ENCODE measurements at places on chromosomes 5 and 9.

DNA sequence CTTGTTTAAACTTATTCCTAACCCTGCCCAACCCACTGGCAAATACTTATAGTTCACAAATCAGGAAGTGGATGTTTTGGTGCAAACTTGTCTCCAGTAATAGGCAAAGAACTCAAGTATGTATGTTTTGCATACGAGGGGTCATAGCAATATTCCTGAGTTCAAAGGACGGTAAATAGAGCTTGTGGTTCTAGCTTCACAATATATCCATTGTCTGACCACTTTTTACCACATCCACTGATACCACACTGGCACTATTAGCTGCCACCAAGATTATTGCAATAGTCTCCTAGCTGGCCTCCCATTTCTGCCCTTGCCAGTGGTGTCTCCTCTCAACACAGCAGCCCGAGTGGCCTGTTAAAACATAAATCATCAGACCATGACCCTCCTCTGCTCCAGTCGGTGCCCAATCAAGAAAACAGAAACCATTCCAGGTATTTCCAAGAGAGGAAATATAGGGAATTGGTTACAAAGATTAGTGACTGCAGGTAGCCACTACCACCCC is 17.0 kb downstream of the GRXCR2 start:
- no peak for DNase-seq

- no peak for DNase-seq
Measured at GRCh38 chr5:154221371-154221896, 30.9 kb downstream of the GALNT10 start.

GRCh38 chr9:87071473-87071872 is 124.2 kb upstream of the GAS1 start:
- DNase-seq: no peak

DNA sequence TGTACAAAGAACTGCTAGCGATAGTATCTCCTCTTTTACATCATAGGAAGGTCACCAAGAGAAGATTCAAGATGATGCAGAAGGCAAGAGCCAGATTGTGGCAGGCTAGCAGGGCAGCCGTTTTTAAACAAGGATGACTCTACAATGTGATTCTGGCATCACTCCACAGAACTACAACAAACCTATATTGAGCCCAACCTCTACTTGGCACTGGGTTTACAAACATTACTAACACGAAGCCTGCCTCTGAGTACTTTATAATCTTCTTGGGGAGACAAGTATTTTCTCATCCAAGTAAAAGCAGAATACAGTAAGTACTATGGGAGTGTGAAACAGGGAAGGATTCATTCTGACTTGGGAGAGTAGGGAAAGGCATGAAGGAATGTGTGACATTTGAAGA is 448.6 kb downstream of the ZNF608 start:
- DNase-seq: no peak

- DNase-seq: no peak
Measured at GRCh38 chr5:89267788-89268187, 384.8 kb upstream of the MEF2C start.

Measured in NCI-H1048 (cell line).